ENCODE measurements at places on chromosomes 6 and 20.

- no peak for DNase-seq
Measured at GRCh38 chr6:162099685-162100084, 627.9 kb downstream of the PRKN start.

DNA sequence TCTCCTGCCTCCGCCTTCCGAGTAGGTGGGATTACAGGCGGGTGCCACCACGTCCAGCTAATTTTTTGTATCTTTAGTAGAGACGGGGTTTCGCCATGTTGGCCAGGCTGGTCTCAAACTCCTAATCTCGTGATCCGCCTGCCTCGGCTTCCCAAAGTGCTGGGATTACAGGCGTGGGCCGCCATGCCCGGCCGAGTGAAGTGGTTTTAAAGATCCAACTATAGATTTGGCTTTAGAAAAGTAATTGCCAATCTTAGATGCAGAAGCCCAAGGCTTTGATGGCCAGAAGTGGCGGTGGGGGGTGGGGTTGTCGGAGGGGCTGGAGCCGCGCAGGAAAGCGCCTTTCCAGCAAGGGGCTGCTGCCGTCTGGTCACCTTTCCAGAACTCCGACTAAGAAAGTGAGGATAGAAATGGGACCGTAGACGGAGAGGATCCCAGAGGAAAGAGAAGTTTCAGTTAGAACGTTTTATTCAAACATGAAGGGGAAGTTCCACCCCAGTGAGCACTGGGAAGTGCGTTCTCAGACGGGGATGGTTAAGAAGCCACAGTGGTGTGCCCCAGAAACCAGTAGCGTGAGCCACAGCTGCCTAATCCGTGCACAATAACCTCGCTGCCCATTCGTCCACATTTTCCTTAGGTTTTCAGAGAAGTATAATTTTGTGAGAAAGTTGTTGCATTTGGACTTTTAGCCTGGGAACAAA, 69.7 kb downstream of the DLL1 start:
- peak; percentile 7 for DNase-seq

- no peak for DNase-seq
Measured at GRCh38 chr20:8932192-8933165, 136.4 kb upstream of the PLCB4 start.

DNA sequence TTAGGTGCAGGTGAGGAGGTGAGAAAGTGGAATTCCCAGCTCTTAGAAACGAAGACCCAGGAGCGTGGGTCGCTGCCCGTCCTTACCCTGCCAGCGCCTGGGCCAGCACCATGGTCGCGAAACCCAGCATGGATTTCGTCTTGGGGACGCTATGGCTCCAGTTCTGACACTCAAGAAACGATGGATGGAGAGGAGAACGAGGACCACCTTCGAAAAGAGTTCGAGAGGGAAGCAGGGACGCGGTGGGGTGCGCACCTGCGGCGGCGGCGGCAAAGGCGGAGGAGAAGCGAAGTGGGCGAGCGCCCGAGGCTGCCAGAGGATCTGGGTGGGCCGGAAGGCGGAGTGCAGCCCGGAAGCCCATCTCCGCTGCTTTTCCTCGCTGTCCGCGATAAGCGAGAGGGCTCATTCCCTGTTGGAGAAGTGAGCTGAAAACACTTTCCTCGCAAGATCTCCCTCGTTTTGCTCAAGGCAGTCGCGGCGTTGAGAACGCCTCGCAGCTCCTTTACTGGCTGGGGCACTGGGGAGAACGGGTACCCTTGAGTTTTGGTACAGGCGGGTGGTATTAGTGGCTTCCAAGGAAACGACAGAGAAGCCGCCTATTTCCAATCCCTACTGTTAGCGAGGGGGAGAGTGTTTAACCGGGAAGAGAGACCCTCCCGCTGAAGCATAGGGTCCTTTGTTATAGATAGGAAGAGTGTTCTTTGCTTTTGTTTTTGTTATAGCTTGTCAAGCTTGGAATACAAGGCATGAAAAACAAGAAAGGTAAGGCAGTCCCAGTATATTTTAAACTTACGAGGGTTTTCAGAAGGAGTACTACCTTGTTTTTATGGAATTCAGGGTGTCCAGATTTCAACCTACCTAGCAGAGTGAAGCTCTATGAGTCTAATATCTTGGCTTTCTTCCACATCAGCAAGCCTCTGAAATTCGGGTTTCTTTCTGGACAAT, 109.5 kb downstream of the TRIM27 start:
- DNase-seq, result no peak

- peak; percentile 97 for DNase-seq
Measured at GRCh38 chr6:37171970-37172812, 2.2 kb downstream of the PIM1 start.

- DNase-seq, result no peak
Measured at GRCh38 chr20:2006452-2007361, 12.8 kb upstream of the PDYN start.

- no peak for DNase-seq
Measured at GRCh38 chr20:23399568-23400241, 21.6 kb downstream of the NAPB start.

DNA sequence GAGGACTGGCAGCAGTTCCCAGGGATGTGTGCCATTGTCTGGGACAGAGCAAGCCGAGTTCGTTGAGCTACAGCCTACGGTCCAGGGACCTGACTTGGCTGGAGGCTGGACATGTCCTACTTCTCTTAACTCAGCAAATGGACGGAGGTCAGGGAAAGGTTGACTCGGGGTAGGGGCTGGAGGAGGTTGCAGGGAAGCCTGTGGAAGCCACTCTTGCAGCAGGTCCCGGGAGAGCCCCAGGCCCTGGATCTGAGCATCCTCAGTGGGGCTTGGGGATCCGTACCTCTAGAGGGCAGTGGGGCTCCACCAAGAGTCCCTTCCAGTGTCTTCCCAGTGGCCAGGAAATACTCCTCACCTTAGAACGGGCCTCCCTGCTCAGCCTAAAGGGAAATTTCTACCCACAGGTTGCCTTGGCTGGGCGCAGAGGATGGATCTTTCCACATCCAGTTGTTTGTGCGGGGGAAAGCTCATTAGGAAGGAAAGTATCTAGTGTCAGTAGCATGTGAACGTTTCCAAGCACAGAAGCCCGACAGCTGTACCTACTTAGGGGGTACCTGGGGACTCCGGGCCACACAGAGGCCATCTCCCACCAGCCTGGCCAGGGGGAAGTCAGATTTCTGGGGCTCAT, 170.2 kb downstream of the NFATC2 start:
- DNase-seq, result peak; percentile 49

DNA sequence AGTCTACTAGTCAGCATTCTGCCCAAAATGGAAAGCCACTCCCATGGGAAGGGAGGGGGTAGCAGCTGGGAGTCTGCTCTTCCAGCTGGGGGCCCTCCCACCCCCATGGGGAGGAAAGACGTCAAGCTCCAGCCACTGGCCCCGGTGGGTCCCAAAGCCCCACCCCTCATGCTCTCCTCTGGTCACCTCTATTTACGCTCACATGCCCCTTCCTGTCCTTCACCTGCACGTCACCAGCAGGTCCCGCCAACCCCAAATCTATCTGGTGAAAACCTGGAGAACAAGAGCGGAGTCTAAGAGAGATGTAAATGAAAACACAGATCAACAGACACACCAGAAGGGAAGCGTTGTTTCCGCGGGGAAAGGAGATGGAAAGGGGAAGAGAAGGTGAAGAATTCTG, 30.0 kb upstream of the ZBP1 start:
- DNase-seq, result no peak

DNA sequence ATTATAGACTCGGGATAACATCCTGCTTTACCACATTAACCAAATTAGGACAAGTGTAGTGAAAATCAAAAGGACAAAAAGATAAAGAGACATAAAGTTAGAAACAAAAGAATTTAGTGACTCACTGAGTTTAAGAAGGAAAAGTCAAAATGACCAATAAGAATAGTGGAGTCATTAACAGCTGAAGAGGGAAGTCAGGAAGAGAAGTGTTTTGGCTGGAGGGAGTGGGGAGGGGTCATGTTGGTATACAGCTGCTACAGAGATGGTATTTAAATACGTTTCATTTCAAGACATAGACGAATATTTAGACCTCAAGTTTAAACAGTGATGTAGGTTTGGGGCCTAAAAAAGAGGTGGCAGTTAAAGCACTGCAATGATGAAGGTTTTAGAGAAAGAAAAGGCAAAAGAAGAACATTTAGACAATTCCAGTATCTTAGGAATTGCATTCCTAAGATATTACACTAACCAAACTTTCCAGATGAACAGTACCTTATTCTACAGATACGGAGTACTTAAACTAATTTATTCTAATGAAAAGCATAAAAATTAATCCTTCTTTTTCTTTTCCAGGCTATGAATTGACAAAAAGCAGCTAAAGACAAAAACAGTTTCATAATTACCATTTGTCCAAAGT, 10.6 kb downstream of the FKBP5 start:
- no peak for DNase-seq

DNA sequence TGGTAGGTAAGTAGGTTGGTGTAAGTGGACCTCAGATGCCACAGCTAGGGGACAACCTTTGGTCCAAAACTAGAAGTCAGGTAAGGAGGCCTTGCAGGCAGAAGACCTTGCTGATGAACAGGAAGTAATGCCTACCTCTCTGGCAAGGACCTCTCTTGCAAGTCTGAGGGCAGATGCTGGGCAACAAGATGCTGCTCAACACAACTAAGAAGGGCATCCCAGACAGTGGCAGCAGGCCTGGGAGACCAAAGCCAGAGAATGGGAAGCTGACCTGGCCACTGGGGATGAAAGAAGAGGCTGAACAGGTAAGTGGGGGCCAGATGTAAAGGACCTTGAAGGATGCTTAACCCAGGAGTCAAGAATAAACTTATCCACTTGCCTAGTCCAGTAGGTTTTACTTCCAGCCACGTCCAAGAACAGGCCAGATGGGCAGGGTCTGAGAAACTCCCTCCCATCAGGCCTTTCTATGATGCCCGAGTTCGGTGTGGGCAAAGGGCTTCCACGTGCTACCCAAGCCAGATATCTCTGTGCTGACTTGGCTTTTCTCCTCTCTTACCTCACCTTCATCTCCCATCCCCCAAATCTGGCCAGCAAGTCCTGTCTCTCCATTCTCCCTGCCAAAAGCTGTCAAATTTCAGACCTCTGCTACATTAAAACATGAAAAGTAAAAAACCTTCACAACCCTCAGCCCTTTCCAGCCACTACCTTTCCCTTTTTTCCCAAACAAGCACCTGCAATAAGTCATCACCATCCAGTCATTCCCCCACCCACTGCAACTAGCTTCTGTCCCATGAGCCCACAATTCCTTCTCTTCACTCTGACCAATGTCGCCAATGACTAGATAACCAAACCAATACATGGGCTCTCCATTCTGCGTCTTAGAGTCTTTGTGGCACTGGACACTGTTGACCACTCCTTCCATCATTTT, 11.5 kb upstream of the PLCG1 start:
- DNase-seq, result no peak

- no peak for DNase-seq
Measured at GRCh38 chr20:18265441-18265840, 22.9 kb upstream of the ZNF133 start.

DNA sequence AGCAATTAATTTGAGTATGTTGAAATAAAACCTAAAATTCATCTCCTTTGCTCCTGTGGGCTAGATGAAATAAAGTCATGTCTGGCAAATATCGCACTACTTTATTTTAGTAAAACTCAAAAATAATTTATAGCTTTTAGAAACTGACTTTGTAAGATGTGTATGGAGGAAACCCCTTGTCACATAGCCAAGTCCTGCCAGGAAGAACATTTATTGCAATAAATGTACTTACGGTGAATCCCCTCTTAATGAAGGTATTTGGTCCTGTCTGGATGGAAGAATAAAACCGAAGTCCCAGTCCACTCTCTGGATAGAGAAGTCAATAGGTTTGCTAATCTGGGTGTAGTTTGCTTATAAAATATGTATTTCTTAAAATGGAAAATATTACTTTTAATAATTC, 1226.8 kb upstream of the MAP3K7 start:
- DNase-seq, result no peak

GRCh38 chr6:134517145-134517658, 199.3 kb upstream of the SGK1 start:
- no peak for DNase-seq

DNA sequence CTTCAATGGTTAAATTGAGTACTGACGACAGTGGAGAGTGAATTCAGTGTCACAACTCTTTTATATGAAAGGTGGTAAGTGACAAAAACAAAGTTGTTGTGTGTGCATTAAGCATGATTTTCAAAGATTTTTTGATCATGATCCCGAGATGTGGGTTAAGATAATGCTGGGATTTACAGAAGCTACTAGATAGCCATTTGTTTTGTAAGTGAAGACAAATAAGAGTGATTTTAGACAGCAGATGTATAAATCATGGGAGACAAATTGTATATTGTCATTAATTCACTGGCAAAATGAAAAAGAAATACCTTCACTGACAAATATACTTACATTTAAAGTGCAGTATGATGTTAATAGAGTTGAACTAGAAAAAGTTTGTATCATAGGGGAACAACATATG, 6.1 kb downstream of the ADGRB3 start:
- DNase-seq, result no peak

DNA sequence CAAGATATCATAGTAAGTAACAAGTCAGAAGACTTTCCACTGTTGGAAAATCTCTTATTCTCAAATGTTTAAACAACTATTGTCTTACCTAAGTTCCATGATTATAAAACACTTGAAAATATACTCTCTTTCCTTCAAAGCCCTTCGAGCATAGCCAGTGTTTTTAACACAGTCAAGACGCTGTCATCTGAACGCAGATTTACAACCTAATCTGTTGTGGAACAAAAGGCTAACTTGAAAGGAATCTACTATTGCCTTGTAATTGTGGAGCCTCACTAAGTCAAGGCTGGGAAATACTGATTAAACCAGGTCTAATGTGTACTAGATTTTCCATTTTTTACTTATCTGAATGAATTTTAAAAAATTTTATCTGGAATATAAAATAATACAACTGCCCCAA, 205.8 kb downstream of the TRDN start:
- no peak for DNase-seq

- no peak for DNase-seq
Measured at GRCh38 chr6:25418454-25419052, 139.4 kb downstream of the CARMIL1 start.

DNA sequence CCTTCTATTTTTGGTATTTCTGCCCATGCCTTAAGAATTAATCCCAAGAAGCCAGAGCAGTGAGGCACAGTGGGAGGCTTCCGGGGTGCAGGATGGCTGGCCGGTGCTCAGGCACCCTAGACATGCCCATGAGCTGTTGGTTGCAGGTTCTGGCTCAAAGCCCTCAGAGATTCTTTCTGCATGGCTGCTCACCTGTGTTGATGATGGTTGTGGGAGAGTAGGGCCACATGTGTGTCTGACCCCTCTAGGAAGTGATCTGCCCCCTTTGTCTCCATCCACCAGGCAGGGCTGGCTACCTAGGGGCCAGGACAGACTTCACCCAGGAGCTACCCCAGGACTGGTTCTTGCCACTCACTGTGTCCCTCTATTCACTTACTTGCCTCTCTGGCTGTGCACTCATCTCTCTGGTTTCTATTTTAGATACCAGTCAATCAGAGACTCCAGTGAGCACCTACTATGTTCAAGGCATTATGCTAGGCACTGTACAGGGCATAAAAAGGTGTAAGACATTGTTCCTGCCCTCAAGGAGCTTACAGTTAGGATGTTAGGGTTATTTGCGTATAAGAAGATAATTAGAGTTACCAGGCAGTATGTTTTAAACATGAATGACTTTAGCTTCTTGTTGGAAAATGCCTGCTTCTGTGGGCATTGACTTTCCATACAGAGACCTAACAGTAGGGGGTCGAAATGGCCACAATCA, 16.8 kb downstream of the CD83 start:
- DNase-seq, result no peak
